GM13977 (cell line): ENCODE measurements at places on chromosomes 4 and X.

GRCh38 chrX:19121466-19121865 lies 802 bp downstream of the ADGRG2 start:
- DNase-seq: no peak

DNA sequence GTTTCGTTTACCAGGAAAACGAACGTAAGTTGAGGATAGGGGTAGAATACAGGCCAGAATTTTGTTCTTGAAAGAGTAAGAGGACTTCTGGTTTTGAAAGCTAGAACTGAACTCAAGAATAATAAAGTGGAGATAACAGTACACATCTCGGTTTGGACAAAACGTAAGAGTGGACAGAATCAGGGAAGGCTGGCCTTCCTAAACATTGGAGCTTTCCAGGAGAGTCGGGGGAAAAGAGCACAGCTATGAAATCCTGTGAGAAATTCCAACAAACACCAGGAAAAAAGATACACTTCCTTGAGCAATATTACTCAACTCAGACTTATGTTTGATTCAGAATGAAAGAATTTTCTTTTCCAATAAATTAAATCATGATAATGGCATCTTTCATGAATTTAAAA lies 1.2 kb downstream of the CTSO start:
- no peak for DNase-seq

DNA sequence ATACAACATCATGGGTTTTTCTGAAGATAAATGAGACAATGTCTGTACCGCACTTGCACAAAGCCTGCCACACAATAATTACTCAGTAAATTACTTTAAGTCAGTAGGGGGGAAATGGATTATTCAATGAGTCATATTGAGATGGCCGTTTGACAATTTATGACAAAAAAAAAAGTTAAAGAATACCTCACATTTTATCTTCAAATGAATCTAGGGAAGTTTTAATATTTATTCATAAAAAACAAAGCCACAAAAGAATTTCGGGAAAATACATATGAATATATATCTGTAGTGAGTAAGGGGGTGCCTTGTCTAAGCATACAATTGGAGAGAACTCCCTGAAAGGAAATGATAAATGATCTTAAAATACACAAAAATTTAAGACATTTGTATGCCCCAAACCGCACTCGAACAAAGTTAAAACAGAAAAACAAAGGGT lies 197.0 kb upstream of the SLC7A11 start:
- no peak for DNase-seq

GRCh38 chr4:151484396-151485102 lies 75.6 kb downstream of the FHIP1A start:
- DNase-seq: no peak
